ENCODE measurements at places on chromosomes 13 and 19.

DNA sequence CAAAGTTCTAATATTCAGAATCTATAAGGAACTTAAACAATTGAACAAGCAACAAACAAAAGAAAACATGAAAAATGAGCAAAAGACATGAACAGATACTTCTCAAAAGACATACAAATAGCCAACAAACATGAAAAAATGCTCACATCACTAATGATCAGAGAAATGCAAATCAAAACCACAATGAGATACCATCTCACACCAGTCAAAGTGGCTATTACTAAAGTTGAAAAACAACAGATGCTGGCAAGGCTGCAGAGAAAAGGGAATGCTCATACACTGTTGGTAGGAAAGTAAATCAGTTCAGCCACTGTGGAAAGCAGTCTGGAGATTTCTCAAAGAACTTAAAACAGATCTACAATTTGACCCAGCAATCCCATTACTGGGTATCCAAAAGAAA, 74.3 kb downstream of the CRYL1 start:
- no peak for DNase-seq

DNA sequence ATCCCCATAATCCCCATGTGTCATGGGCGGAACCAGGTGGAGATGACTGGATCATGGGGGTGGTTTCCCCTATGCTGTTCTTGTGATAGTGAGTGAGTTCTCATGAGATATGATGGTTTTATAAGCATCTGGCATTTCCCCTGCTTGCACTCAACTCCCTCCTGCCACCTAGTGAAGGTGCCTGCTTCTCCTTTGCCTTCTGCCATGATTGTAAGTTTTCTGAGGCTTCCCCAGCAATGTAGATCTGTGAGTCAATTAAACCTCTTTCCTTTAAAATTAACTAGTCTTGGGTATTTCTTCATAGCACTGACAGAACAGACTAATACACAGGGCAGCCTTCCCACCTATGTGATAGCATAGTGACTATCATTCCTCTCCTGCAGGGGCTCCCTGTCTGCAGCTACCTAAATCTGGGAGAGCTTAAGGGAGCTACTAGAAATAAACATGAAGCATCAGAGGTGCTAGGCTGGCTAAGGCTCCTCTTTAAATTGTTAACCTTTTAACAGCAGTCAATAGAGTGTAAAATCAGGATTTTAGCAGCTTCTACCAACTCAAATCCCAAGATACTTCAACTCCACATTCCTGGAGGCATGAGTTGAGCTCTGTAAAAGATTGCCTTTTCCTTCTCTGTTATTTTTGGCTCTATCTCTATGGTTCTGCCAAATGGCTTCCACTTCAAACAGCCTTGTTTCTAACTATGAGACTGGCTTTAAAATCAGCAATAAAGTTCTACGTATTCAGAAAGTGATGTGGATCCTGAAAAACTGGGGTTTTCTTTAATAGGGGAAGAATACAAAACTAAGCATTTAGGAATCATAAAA, 112.3 kb downstream of the VWA8 start:
- no peak for DNase-seq

DNA sequence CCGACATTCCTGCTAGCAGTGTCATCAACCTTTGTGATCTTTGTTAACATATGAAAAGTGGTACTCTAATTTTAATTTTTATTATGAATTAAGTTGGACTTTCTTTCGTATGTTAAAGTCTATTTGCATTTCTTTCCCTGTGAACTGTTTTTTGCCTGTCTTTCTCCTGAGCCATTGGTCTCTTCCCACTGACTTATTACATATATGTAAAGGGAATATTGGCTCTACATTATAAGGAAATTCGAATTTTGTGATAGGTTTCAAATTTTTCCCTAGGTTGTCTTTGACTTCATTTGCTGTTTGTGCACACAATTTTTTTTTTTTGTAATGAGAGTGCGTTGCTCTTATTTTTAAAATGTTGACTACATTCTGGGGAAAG, 442 bp upstream of the CDC16 start:
- DNase-seq: no peak

DNA sequence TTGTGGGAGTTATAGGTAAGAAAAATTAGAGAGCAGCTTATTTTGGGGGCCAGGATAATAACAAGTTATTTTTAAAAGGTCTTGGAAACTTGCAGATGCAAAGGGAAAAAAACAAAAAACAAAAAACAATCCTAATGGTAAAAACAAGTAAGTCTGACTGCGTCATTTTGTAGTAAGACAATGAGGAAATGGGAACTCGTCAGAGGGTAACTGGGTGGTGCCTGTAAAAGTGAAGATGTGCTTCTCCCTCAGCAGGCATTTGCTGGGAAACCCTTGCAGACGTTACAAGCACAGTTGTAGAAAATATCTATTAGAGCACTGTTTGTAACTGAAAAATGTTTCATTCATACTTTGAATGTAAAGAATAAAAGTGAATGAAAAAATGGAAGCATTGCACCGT, 2.2 kb upstream of the TNFSF13B start:
- no peak for DNase-seq

DNA sequence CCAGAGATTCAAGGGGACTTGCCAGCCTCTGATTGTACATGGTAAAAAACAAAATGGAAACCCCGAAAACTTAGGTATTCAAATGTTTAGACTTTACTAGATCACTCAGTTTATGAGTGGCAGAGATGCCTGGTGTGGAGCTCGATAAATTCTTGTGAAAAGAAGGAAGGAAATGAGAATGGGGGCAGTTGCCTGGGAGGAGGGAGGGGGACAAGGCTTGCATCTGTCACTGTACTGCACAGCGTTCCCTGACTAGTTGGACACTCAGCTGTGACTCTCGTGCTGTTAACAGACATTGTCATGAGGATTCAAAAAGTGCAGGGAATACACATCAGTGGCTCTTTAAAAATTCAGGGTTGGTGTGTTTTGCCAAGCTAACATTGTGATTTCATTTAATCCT, 232.9 kb downstream of the ZIC5 start:
- DNase-seq: no peak

DNA sequence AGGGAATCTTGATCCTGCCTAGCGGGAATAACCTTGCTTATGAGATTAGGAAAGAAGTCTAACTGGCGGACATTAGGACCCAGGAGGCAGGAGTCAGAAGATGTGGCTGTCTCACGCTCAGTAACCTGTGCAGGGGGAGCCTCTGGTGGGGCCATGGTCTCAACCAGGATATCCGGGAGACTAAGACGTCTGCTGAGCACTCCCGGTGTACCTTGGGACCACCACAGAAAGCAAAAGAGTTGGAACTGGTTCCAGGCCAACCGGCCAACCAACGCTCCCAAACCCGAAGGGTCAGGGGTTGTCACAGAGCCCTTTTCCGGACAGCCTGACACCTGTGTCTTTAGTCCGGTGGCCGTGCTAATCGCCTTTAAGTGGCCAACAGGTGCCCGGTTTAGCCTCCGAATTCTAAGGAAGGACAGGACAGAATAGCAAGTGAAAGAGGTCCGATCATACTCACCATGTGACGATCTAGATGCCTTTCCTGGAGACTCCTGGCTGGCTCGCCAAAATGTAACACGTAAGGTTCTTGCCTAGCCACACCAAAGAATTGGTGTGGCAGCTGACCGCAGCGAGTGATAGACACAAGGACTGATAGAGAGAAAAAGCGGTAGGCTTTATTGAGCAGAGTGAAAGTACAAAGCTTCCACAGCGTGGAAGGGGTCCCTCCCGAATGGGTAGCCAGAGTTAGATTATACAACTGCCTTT, 103.9 kb upstream of the DIAPH3 start:
- peak; percentile 19 for DNase-seq

- no peak for DNase-seq
Observed at GRCh38 chr13:85298387-85298924, 500.8 kb downstream of the SLITRK6 start.

DNA sequence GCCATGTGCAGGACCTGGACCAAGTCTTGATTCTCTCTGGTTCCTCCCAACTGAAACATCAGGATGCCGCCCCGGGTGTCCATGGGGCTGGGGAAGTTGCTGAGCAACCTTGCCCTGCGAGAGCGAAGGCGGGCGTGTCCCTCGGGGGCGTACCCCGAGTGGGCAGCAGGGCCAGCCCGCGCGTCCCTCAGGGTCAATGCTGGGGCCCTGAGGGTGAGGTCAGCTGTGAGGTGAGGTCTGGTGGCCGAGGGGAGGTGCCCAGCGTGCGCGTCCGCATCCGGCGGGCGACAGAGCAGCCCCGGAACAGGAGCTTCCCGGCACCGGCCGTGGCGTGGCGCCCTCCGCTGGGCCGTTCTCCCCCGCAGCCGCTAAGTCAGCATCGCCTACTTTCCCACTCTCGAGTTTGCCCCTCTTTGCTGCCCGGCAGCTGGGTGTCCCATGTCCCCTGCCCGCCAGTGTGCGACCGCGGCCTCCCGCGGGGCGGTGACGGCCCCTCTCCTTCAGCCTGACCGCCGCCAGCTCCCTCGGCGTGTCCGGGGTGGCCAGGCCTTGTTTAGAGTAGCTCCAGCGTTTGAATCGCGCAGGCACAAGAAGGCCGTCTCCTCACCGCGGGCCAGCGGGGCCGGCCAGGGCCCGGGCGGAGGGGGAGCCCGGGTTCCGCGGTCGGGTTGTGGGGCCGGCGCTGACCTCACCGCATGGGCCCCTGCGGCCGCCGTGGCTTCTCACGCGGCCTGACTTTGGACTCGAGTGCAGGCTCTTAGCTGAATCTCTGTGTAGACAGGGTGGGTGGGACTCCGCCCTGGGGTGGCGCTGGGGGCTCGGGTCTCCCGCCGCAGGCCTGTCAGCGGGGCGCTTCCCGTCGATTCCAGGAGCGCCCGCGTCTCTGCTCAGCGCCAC, 33.0 kb downstream of the GJA3 start:
- peak; percentile 43 for DNase-seq

DNA sequence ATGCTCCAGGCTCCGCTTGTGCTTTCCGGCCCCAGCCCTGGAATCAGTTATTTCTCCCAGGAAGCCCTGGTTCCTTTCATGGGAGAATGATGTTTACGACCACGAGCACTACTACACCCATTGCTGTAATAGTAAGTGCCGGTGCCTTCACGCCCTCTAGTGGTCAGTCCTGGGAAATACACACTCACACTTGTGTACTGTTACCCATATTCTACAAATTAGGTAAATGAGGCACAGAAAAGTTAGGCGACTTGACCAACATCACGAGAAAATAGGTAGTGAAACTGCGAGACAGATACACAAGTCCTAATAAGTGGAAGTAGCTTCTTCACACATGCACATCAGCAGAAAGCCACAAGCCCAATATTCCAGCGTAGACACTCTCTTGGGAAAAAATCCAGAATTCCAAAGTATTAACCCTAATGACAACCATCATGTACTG, 21.7 kb downstream of the CEACAM21 start:
- peak; percentile 75 for DNase-seq

- no peak for DNase-seq
Observed at GRCh38 chr13:43572656-43573360, 214.0 kb downstream of the ENOX1 start.

DNA sequence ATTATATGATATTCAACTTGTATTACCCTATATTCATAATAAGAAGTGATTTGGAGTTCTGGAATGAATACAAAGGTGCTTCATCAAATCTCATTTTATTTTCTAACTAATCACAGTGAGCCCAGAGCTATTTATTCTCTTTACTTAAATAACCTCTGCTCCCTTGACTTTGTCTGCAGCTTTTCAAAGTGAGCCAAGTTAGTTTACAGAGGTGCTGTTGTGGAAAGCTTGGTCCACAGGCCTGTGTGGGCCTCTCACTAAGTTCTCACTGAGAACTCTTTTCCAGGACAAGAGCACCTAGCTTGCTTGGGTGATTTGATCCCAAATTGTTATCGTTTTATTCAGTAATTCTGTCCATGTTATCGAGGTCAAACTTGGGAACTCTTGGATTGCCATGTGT, 319.3 kb downstream of the RFC3 start:
- no peak for DNase-seq

DNA sequence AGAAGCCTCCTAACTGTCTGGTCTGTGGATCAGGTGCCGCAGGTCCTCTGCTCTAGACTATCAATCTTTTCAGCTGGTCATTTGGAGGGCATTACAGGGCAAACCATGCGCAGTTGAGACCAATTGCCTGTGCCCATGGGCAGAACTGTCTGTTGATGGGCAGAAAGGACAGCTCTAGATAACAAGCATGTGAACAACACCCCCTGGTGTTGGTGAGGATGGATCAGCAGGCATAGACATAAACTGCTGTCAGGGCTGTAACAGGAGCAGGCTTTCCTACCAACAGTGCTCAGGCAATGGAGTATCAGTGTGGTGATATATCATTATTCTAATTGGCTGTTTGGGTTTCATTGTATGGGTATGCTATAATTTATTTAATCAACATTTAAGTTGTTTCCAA, 104.7 kb upstream of the KL start:
- no peak for DNase-seq

GRCh38 chr19:5334824-5335500, 5.7 kb downstream of the PTPRS start:
- no peak for DNase-seq

DNA sequence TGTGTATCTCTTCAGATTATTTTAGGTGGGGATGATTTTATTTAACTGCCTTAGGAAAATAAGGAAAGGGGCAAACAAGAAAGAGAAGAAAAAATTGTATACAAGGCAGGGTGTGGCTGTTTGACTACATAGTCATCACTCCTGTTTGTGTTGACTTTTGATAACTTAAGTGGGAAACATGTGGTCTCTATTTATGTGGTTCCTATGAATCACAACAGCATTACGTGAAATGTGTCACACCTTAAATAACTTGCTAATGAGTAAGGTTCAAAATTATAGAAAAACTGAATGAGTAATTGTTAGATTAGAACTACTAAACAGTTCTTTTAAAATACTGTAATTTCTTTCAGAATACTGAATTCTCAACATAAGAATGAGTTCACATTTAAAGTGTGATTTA, 69.3 kb downstream of the LMO7 start:
- DNase-seq: no peak

Data from activated CD8-positive, alpha-beta memory T cell treated with anti-CD3 and anti-CD28 coated beads, Interleukin-2, amount 50 U/mL, for 4 hours (primary cell).